Neuronal stem cell (in vitro differentiated cells): ENCODE measurements at places on chromosomes 16 and 17.

DNA sequence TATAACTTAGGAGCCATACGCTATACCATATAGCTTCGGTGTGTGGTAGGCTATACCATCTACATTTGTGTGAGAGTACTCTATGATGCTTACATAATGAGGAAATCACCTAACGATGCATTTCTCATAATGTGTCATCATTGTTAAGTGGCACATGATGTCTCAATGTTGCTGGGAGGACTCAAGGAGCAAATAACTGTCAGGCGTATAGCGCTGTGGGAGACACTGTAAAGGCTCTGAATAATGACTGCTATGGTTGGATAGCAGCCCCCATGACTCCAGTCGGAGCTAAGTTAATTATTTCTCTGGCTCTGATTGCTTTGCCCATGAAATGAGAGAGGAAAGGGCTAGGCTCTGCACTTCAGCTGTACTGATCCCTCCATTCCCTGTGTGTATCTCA, 197.2 kb downstream of the RGS9 start:
- DNase-seq: no peak

GRCh38 chr16:86732621-86733295, 154.4 kb downstream of the FOXL1 start:
- DNase-seq: peak; percentile 46

GRCh38 chr17:77456271-77456950, 315.6 kb downstream of the SEC14L1 start:
- DNase-seq: no peak

DNA sequence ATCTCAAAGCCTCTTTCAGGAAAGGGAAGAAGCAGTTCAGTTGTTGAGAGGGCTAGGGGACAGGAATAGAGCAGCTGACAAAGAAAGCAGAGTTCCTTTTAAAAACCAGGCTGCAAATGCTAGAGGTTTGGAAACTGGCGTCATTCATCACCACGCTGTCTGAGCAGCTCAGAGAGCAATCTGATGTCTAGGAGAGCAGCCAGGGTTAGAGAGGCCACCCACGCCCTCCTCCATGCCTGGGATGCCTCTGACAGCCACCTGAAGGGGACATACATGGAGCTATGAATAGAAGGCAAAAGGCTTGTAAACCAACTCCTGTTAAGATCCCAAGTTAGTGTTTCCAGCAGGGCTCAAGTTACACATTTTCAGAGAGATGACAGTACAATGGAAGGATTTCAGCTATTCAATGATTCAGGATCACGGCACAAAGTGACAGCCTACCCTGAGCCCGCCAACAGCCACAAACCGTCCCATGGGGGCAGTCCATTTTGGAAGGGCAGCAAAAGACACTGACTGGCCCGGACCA, 12.4 kb downstream of the RAB5C start:
- DNase-seq: no peak
